Muscle of arm (tissue), 14 donors: ENCODE measurements at places on chromosomes 12 and 14. TPM values are rescaled to one million over a fixed set of nuclear protein-coding genes. Genes with fewer than 3 reads are reported as not detected.

DNA sequence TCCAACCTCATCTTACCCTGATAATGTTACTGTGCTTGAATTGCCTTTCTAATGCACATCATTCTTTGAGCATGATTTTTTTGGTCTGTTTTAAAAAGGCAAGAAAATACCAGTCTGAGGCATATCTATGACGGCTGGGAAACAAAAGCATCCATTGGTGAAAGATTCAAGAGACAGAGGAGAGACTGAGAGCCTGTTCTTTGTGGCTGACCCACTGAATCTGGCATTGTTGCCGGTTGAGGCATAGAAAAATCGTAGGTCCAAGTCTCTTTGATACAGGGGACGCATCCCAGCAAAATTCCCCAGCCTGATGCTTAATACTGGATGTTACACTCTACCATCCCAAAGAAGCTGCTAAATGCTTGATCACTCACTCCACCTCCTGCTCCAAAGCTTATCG is 2.9 kb upstream of the KLHL42 start:
- DNase-seq = no peak

The GPR162 gene
- polyA plus RNA-seq = 16.0 TPM

GRCh38 chr14:54330876-54331275 is 65.9 kb upstream of the CDKN3 start:
- no peak for DNase-seq

The FBRSL1 gene
- 81.8 TPM for polyA plus RNA-seq

DNA sequence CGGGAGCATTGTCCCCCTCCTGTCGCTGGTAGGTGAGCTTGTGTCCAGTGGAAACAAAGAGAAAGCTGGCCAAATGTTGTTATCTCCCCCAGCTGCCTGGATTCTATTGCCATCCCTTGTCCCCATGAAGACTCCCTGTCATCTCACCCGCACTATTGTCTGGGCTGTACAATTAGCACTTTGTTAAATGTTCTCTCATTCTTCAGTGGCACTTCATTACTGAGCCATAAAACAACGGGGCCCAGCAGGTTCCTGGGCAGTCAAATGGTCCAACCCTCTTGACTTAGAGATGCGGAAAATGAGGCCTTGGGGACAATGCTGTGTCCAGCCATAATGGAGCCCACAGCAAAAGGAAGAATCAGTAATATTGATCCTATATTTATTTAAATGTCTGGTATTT is 13.2 kb upstream of the COL2A1 start:
- DNase-seq = no peak

DNA sequence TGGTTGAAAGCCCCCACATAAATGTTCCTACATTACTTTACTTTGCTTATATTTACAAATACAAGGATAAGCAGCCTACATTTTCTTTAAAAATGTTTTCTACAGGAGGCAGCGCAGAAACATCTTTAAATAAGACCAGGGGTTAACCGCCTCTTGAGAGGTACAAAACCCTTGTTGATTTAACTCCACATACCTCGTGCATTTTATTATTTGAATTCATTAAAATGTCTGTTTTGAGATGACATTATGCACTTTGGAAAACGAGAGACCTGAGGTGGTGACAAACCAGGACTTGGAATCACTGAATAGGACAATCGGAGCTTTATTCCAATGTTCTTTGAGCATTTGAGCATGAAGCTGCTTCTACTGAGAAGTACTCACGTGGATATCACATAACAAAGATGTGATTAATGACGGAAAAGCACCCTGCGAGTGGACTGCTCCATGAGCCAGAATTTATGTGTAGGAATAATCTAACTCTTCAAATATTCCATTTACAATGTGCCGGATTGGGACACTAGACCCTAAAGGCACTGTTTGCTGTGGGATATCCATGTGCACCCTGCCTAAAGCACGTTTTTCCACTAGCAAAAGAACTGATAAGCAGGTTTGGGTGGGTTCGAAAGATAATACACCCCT is 746 bp upstream of the DUSP16 start:
- DNase-seq = peak; percentile 38

DNA sequence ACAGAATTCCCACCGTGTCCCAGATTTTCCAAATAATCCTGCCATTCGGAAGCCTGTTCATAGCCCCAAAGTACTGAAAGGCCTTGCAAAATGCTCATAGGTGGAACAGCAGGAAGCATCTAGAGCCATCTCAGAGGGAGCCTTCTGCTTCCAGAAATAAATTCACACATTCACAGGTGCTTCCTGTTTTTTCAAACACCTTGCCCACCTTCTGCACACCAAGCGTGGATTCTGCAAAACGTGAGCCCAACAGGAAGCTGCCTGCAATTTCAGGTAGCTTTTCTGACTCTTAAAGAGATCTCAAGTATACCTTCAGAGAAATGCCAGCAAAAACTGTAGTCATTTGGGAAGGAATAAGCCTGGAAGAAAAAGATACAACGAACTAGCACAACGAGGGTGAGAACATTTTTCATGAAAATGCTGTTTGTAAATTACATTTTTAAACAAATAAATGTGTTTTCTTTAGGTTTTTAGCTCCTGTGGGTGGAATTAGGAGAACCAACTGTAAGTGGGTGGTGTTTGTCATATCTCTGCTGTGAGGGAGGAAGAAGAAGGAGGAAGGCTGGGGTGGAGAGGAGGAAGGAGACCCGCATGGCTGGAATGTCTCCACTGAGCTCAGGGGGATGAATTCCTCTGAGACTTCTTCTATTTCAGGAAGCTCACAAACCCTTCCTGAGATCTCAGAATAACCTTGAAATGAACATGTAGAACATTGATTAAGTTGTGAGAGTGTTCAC is at the start of gene IFNG-AS1:
IFNG-AS1 (plus strand) TSS at position 264 of the 737 bp plus-strand sequence.
- no peak for DNase-seq

The BICDL1 gene
- 3.9 TPM for polyA plus RNA-seq

DNA sequence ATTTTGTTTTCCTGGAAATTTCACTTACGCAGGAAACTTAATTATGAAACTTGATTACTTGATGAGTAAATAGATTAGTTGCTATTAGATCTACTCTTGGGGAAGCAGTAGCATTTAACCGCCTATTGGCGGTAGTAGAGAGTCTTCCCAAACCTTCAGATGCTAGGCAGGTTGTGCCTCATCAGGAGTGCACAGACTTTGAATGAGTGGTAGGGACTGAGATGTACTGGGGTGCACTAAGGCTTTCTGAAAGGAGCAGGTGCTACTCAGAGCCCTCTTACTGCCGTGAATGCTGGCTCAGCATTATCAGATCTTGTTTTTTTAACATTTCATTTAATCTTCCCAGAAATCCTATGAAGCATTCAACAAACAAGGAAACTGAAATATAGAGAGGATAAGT is 7.7 kb downstream of the GATC start:
- DNase-seq = no peak
